G401 (cell line): ENCODE measurements at places on chromosomes 11 and 22. TPM values are rescaled to one million over a fixed set of nuclear protein-coding genes. Genes with fewer than 3 reads are reported as not detected.

The CSNK2A3 gene
- total RNA-seq: 5.7 and 8.6 TPM in 2 replicates

The MPZL3 gene
- total RNA-seq: not detected in 2 replicates

The AQP11 gene
- 0.47 TPM in 1 of 2 replicates, not detected in the other for total RNA-seq

GRCh38 chr22:27880778-27881394 is 38.2 kb downstream of the PITPNB start:
- DNase-seq: peak; percentile 83

DNA sequence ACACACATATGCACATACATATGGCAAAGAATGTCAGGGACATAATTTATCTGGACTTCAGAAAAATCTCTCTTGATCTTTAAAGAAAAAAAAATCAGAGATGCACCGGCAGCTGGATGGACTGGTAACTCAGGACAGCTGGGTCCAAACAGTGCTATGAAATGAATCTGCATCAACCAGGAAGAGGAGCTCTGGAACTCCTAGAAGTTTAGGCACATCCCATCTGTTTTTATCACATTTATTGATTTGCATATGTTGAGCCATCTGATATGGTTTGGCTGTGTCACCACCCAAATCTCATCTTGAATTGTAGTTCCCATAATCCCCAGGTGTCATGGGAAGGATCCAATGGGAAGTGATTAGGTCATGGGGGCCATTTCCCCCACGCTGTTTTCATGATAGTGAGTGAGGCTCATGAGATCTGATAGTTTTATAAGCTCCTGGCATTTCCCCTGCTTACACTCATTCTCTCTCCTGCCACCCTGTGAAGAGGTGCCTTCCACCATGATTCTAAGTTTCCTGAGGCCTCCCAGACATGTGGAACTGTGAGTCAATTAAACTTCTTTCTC is 87.7 kb upstream of the AKIP1 start:
- no peak for DNase-seq
